ENCODE measurements at places on chromosomes 12 and 14.

- DNase-seq: no peak
Measured at GRCh38 chr14:49553892-49554291, 32.3 kb downstream of the RPS29 start.

DNA sequence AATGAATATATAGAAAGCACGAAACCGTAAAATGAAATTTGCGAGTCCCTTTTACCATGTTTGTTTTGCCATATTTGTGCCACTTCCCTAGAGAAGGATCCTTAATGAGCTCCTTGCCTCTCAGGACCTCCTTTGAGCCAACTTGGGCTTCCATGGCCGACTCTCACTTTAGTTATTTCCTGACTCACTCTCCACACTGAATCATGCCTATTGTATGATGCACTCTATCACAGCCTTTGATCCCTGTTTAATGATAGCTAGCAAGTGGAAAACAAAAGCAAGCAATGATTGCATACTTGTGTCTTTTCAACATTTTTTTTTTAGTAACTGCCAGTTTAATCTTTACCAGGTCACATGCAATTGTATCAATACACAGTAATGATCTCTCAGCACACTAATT, 153.2 kb downstream of the CCER1 start:
- DNase-seq: no peak

DNA sequence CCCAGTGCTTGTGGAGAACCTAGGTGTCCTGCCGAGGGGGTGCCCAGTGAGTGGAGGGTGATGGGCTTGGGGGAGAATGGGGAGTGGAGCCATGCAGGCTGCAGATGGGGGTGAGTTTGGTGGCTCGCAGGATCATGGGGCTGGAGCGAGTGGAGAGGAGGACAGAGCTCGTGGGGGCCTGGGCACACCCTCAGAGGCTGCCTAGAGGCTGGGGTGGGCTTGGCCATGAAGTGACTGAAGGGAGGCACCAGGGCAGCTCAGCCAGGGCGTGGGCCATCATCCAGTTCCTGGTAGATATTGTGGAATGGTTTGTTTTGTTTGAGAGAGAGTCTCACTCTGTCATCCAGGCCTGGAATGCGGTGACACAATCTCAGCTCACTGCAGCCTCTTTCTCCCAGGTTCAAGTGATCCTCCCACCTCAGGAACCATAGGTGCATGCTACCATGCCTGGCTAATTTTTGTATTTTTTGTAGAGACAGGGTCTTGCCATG, 43.4 kb upstream of the AMN start:
- DNase-seq: no peak

GRCh38 chr14:92754966-92755365, 6.5 kb upstream of the LGMN start:
- DNase-seq: no peak

- DNase-seq: no peak
Measured at GRCh38 chr14:34030864-34031263, 80.0 kb upstream of the EGLN3 start.

GRCh38 chr12:130677957-130678558, 38.0 kb downstream of the RIMBP2 start:
- DNase-seq: no peak

GRCh38 chr12:13530966-13531365, 334.4 kb downstream of the EMP1 start:
- DNase-seq: no peak

DNA sequence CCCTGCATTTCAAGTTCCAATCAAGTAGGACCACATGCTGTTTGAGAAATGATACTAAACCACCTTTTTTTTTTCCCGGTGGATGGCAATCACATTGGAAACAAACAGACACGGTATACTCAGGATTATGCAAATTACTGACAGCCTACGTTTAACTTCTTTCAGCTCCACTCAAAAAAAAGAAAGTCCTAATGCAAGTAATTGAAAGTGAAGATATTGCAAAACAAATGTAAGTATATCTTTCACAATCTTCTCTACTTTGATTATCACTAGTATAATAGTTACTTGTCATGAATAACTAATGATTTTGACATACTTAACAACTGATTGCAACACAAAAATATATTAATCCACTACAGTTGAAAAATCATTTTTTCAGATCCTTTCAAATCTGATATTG, 2.6 kb upstream of the OSBPL8 start:
- no peak for DNase-seq

- DNase-seq: no peak
Measured at GRCh38 chr12:58557661-58558060, 362.6 kb downstream of the LRIG3 start.

- no peak for DNase-seq
Measured at GRCh38 chr12:12521044-12521485, 41.6 kb downstream of the DUSP16 start.

GRCh38 chr14:55028066-55028465, 1.0 kb downstream of the SOCS4 start:
- no peak for DNase-seq

GRCh38 chr12:4535871-4536270, 2.8 kb upstream of the RAD51AP1 start:
- DNase-seq: no peak

DNA sequence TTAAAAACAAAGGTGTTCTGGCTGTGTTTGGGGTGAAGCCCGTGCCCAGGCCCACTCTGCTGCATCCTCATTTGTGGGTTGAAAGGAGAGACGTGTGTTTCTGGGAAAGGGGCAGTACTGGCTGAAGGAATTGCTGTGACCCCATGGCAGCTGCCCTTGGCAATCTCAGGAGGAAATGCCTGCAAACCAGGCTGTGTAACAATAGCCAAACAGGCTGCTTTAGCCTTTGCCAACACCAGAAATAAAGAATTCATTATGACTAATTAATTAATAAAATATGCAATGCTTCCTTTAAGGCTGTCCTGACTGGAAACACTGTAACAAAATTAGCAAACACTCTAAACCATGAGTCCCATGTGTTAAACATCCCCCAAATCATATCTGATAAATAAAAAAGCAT, 53.0 kb upstream of the KRR1 start:
- no peak for DNase-seq

- DNase-seq: no peak
Measured at GRCh38 chr14:54174457-54174856, 217.8 kb upstream of the BMP4 start.

- DNase-seq: no peak
Measured at GRCh38 chr14:75277815-75278421, 710 bp upstream of the FOS start.

- no peak for DNase-seq
Measured at GRCh38 chr14:75630695-75631452, 29.8 kb downstream of the ERG28 start.

GRCh38 chr12:2387103-2387834, 334.5 kb downstream of the CACNA1C start:
- no peak for DNase-seq

DNA sequence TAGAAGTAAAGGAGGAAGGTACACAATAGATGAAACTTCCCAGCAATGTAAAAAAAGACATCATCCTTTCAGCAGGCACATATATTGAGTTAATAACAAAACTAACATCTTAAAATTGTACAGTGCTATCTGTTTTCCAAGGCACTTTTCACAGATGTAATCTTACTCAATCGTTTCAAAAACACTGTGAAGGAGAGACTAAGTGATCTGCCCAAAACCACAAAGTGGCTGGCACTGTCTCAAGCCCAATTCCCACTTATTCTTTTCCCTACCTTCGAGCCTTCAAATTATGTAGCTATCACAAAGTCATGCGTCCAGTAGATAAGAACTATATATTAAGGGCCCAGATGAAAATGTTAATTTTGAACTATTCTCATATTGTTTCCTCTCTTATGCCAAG, 193.6 kb upstream of the RASSF8 start:
- DNase-seq: no peak

DNA sequence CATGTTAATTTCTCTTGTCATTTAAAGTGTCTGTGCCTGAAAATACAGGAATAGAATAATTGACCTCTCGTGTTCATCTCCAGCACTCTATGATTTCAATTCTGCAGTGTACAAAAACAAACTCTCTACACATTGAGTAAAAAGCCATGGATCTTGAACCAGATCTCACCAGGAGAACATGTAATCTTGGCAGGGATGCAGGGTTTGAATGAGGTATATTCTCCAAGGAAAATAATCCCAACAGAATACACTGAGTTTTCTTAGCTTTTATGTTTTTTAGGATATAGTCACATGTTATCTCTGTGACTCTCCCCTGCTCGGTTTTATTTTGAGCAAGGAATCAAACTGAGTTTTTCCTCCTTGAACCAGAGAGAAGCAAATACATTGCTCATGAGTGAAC, 224.7 kb downstream of the PIK3C2G start:
- DNase-seq: no peak

DNA sequence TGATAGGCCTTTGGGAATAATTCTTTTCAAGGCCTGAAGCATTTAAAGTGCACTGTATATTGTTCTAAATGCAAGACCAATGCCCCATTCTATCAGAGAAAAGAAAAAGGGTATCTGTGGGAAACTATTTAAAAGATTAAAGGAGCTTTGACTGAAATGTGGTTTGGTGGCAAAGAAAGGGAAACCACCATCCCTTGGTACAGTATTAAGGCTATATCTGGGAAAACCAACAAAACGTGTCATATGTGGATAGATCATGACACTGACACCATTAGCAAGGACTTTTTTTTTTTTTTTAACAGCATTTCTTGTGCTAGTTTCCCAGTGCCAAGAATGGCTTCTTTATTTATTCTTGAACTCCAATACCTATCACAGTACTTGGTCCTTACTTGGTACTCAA, 890.7 kb downstream of the DIO2 start:
- no peak for DNase-seq

- no peak for DNase-seq
Measured at GRCh38 chr12:67483871-67484554, 164.5 kb upstream of the DYRK2 start.

- DNase-seq: no peak
Measured at GRCh38 chr14:100567877-100568163, 19.4 kb downstream of the BEGAIN start.

DNA sequence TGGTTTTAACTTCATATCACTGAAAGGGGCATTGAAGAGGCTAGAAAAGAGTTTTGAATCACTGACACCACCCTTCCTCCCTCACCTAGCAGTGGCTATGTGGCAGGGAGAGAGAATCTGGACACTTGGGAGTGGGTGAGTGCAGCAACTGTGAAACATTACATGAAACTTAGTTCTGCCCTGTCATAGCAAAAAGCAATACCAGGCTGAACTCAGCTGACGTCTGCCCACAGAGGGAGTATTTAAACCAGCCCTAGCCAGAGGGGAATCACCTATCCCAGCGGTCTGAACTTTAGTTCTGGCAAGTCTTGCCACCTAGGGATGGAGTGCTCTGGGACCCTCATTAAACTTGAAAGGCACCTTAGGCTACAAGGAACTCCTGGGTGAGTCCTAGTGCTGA, 20.7 kb upstream of the UNC79 start:
- DNase-seq: no peak

Measured in nephron progenitor cell (in vitro differentiated cells).